ENCODE measurements at places on chromosomes 6 and 20.

GRCh38 chr6:37600312-37600916 lies 97.3 kb downstream of the MDGA1 start:
- DNase-seq = no peak

- DNase-seq = no peak
These were observed 109.0 kb upstream of the COL21A1 start for GRCh38 chr6:56356426-56356825.

- no peak for DNase-seq
These were observed 192.2 kb downstream of the TBC1D32 start for GRCh38 chr6:121142093-121142492.

DNA sequence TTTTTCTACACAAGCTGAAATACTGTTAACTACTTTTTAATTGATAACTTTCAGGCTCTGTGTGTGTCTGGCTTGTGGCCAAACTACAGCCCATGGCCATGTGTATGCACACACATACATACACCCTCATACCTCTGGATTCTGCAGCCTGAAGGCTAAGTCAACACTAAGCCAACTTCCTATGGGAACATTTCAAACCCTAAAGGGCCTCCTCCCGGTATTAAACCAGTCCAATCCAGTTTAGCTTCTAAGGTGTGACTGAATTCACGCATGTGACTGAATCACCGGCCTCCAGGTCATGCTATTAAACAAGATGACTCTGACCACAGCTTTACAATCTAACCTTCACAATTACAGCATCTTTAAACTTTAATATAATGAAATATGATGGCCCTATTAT lies 20.7 kb upstream of the DST start:
- DNase-seq = no peak

- no peak for DNase-seq
These were observed 43.1 kb upstream of the NAA20 start for GRCh38 chr20:19973961-19974629.

- DNase-seq = no peak
These were observed 173.0 kb upstream of the FERMT1 start for GRCh38 chr20:6295867-6296256.

DNA sequence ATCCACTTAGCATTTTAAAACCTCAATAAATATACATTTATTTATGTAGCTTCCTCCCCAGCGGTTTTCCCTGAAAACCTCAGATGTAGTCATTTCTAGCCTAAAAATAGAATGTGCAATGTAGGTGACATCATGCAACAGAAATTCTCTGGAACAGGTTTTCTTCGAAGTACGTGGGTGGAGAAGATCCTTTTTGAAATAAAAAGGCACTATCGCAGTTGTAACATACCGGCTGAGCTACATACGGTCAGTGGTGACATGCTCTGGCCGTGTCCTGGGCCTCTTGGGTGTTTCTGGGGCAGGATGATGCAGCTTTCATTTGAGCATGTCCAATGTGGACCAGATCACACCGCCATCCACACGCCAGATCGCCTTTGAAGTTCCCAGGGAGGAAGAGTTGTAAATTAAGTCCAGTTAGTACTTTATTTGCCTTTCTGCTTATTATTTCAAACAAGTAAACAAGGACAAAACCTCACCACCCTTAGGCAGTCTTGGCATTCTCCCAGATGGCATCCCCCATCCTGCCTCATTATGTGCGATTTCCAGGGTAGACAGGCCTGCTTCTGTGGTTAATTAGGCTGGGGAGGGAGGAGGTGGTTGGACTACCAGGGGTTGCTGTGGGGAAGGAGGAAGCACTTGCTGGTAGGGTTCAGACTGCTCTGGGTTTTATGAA lies 109.5 kb upstream of the CLDN20 start:
- DNase-seq = no peak

DNA sequence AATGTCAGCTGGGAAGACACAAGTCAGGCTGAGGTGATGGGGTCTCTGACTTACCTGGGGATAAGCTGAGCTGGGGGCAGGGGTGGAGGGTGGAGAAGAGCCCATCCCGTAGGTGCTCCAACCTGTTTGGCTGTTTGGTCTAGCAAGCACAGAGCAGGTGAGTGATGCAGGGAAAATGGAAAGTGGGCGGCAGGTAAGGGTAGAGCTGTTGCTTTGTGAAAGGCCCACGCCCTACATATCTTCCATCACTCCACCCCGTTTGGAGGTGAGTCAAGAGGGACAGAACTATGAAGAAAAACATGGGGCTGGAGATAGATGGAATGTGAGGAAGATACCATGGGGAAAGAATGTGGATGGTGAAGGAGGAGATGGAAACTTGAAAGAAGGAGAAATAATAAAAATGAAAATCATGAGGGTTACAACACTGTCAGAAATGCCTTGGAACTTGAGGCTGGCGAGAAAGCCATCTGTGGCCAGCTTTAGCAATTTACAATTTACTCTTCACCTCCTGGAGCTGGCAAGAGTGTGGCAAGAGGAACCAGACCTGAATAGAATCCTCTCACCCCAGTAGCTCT lies 1.3 kb downstream of the LY6G6C start:
- DNase-seq = no peak
